Ammon's horn (tissue), 1 donor: ENCODE measurements at places on chromosomes 7 and 10.
A peak's percentile ranks its signal among the peaks of the same experiment; 100 is the strongest.

- no peak for DNase-seq
Observed at GRCh38 chr10:88411772-88412349, 171.3 kb downstream of the RNLS start.

GRCh38 chr10:4947039-4947634, 16.1 kb upstream of the AKR1C1 start:
- no peak for DNase-seq

GRCh38 chr10:94645285-94645684, 38.2 kb upstream of the CYP2C18 start:
- DNase-seq, result no peak

DNA sequence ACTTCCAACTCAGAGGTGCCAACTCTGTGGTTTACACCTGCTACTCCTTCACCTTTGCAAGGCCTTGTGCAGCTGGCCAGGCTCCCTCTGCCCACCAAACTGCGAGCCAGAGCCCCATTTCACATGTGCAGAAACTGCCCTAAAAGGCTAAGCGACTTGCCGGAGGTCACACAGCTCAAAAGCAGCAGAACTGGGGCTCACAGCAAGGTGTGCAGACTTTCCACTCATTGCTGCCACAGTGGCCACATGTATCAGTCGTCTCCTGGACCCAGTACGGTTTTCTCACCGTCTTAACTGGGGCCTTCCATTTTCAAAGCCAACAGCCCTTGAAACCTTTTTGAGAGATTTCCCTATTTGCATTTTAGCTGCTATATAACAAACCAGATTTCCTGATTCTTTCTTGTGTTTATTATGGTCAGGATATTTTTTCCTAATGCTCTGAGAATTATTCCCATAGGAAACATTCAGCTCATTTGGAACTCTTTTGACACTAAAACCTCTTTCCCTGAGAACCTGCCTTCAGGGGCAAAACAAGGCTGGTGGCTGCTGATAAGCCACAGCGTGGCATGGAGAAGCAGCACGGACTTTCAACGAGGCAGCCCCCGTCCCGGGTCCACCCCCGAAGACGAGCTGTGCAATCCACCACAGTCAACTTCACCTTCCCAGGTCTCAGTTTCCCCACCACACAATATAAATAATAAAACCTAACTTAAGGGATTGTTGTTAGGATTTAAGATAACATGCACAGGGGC, 29.9 kb downstream of the SORBS1 start:
- DNase-seq, result no peak

DNA sequence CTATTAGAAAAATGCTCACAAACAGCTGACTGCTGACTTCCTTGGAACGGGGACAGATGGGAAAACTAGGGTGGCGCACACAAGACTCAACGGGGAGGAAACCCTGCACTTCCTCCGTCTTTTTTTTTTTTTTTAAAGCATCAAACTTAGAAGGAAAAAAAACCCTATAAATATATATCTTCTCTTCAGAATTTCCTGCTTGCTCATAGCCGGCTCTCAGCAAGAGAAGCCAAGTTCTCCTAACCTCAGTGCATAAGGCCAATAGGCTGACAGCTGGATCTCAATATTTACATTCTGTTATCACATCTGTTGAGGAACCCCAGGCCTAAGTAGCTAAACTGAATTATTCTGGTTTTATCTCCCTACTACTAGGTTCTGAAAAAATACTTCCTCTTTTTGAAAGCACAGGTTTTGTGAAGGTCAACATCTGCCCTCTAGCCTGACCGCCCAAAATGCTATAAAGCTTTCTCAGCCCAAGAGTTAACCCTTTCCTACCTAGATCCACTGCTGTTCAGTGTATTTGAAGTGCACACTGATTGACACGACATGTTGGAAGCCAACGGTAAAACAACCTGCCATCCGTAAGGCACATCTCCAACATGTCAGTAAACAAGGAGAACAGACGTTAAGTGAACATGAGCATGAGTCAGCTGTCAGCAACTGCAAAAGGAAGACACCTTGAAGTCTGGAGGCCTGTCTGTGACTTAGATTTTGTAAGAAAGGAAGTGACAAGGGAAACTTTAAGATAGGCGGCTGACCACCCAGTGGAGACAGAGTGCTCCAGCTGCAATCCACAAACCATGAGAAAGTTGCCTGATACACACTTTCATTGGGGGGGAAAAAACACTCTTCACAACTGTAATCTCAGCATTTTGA, 83.8 kb downstream of the EBLN1 start:
- DNase-seq, result no peak

GRCh38 chr10:35089611-35090161, 455 bp downstream of the CUL2 start:
- DNase-seq, result no peak

GRCh38 chr7:39620486-39620885, 2.9 kb upstream of the RALA start:
- no peak for DNase-seq

DNA sequence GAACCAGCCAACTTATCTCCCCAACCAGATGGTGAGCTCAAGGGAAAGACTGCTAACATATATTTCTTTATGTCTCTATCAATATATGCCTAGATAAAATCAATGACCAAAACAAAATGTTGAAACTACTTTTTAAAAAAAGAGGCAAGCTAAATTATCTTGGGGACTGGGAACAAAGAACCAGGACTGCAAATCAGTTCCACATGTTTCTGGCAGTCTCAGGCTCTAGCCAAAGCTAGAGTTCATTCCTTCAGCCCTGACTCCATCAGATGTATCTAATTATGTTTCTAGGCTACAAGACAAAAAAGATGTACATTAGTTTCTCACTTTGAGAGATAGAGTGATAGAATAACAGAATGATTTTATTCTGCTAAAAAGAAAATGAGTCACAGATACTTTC, 1290.3 kb upstream of the SORCS1 start:
- no peak for DNase-seq

- no peak for DNase-seq
Observed at GRCh38 chr7:85039196-85039923, 147.5 kb downstream of the SEMA3D start.

GRCh38 chr7:142469696-142470543, 212.1 kb upstream of the PRSS58 start:
- DNase-seq, result no peak

- DNase-seq, result peak; percentile 56
Observed at GRCh38 chr10:60203993-60204618, 185.6 kb downstream of the ANK3 start.

- no peak for DNase-seq
Observed at GRCh38 chr10:88830643-88831268, 20.9 kb downstream of the ANKRD22 start.

DNA sequence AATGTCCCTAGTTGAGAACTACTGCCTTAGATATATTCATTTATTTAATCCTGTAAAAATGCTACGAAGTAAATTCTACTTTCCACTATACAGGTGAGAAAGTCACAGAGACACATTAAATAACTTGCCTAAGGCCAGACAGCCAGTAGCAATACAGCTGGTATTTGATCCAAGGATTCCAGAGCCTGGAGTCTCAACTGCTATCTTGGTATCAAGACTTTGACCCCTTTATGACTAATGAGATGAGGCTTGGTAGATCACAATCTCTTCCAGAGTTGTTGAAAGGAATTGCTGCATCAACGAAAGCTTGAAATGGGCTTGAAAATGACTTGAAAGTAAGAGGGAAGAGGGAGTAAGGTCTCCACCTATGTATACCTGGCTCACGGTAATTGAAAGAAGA, 83.3 kb downstream of the ORC5 start:
- no peak for DNase-seq

GRCh38 chr7:135091717-135092116, 56.2 kb upstream of the TMEM140 start:
- DNase-seq, result no peak

- no peak for DNase-seq
Observed at GRCh38 chr7:47428768-47429472, 153.0 kb downstream of the TNS3 start.

GRCh38 chr10:46294641-46295220, 7.9 kb downstream of the ANTXRL start:
- no peak for DNase-seq

- no peak for DNase-seq
Observed at GRCh38 chr10:95312986-95313495, 22.2 kb upstream of the PDLIM1 start.

DNA sequence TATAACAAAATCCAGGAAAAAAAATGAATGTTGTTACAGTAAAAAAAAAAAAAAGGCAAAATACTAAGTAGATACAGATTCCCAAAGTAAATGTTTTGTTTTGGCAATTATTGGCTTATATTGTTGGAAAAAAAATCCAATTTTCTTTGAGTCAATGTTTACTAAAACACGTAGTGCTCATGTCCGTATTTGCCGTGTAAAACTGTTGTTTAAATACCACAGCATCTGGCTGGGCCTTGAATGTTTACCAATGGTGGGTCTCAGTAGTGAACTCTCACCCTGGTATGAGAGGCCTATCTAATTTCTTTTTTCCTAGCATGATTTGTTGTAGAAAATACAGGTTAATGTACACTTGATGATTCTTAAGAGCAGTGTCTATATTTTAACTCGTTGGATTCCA, 41.4 kb upstream of the SLC26A5 start:
- DNase-seq, result no peak

GRCh38 chr10:71687077-71687476, 32.5 kb downstream of the C10orf105 start:
- DNase-seq, result no peak

DNA sequence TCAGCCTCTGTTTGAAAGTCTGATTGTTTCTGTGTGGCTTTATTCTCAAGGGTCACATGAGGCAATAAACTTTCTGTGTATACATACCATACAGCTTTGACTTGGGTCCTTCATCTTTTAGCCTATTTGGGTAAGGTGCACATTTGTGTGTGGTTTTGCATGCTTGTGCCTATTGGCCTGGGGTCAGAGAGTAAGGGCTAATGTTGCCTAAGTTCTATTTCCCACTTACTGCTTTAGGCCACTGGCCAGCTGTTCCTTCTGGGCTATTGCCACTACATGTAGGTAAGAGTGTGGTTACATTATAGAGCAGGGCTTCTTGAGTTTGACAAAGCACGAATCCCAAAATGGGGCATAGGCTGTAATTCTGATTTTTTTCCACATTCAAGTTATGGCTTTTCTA, 21.8 kb downstream of the BBIP1 start:
- no peak for DNase-seq

DNA sequence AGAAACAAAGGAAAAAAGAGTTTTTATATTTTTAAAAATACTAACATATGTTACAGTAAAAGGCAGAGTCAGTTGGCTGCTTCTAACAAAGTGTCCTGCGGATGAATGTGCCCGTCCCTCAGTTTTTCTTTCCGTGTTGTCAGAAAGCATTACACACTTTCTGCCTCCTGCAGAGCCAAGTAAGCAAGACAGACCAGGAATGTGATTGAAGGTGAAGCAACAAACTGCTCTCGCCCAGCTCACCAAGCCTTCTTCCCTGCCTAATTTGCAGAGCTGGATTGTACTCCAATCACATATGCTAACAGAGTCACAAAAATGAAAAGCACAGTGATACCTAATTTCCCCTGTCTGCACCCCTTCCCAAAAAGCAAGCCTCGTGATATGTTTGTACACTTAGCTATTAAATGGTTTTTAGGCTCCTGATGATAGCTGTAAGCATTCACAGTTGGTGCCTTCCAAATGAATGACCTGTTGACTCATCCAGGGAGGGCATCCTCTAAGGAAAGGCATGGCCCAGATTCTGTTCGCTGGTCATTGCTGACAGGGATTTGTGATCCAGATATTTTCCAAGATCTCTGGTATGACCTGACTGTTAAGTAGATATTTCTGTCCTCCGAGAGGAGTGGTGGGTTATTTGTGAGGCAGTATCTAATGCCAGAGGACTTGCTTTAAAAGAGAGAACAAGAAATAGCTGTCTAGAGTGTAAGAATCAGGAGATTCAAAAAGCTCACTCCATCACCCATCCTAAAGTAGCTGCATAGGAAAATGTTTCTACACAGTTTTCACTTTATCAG, 187.3 kb upstream of the PLXDC2 start:
- DNase-seq, result peak; percentile 13

DNA sequence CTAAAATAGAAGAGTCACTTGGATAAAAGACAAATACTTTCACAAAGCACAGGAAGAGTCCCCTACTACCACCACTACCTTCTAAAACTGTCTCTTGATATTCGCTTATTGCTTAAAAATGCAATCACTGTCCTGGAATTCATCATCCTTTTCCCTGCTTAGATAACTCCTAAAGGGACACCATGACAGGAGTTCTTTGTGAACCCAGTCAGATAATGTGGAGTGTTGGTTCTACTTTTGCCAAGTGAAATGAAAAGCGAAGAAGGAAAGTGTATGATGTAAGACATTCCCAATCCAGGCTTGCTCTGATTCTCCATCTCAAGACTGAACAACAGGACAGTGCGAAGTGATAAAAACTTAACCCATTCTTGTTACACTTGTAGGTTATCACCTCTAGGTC, 103.0 kb downstream of the MTERF1 start:
- no peak for DNase-seq

DNA sequence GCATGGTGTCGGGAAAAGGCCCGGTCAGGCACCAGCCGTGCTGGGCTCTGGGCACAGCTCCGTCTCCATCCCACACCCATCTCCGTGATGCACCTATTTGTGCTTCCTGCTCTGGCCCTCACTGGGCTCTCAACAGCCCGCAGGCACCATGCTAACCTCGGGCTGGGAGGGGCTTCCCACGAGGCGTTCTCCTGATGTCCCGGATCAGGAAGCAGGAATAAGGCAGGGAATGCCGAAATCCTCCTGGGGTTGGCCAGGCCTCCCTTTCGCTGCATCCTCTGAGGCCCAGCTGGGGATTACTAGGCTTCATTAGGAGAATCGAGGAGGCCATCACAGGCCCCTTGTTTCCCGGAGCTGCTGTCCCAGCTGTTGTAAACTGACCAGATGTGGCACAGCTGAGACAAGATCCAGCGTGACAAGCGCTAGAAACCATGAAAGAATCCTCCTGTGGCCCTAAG, 72.0 kb downstream of the FAM53B start:
- peak; percentile 74 for DNase-seq

DNA sequence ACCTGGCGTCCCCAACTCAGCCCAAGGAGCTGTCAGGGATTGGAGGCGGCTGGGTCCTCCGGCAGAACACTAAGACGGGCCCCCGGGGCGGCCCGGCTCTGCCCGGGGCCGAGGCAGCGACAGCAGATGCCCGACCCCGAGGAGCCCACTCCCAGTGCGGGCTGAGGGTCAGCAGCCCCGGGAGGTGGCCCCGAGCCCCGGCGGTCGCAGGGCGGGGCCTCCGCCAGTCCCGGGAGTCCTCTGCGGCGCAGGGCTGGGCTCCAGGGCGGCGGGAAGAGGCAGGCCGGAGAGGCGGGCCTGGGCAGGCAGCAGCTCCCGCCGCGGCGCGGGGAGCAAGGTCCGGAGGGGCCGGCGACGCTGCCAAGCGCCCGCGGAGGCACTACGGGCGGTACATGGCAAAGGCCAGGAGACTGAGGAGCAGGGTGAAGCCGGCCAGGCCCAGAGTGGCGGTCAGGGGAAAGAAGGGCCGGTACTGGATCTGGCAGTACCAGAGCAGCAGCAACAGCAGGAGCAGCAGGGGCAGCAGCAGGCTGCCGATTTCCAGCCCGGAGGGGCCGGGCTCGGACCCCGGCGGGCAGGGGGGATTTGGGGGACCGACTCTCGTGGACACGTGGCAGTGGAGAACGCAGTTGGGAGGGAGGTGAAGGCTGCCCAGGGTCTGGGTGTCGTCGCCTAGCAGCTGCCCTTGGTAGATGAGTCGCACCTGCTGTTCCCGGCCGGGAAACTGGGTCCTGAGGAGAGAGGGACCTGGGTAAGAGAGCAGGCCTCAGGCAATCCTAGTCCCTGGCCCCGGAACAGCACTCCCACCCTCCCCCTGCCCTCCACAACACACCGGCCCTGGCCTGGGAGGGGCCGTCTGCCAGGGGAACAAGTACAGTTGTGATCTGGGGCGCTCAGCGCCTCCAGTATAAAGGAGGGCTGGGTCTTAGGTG, 827 bp upstream of the FASTK start:
- no peak for DNase-seq

- DNase-seq, result no peak
Observed at GRCh38 chr7:45267262-45267661, 109.7 kb downstream of the RAMP3 start.
